ENCODE measurements at places on chromosomes 12 and 14. TPM values are rescaled to one million over a fixed set of nuclear protein-coding genes. Genes with fewer than 3 reads are reported as not detected.

Gene VWF
- total RNA-seq: 238 TPM

Gene DEPDC4
- total RNA-seq: 0.32 TPM

Gene AQP2
- not detected for total RNA-seq

Gene PRH2
- not detected for total RNA-seq

Gene NANOG
- not detected for total RNA-seq

Measured in Right ventricle myocardium superior (tissue), 1 donor.